ENCODE measurements at places on chromosomes 1 and 21.
A peak's percentile ranks its signal among the peaks of the same experiment; 100 is the strongest.

GRCh38 chr21:33844104-33844889 lies 71.3 kb downstream of the ATP5PO start:
- DNase-seq, result peak; percentile 27

GRCh38 chr1:206998816-206999215 lies 28.6 kb upstream of the FCAMR start:
- DNase-seq, result no peak

GRCh38 chr1:206513312-206514111 lies 6.2 kb downstream of the RASSF5 start:
- DNase-seq, result peak; percentile 88

DNA sequence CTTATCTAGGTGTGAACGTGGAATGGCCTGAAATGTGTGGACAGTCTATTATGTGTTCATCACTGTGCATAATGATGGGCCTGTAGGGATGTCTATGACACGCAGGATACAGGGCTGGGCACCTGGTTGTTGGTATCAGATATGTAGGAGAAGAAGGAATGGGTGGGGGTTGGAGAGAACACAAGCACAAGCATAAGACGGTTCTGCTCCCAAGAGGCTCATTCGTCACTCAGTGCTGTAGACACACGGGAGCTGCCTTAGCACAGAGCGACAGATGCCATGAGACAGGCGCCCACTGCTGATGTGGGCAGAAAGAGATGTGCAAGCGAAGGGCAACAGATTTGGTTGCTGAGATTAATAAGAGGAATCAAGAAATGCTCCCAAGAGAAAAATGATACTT lies 256.2 kb downstream of the DISC1 start:
- DNase-seq, result no peak

DNA sequence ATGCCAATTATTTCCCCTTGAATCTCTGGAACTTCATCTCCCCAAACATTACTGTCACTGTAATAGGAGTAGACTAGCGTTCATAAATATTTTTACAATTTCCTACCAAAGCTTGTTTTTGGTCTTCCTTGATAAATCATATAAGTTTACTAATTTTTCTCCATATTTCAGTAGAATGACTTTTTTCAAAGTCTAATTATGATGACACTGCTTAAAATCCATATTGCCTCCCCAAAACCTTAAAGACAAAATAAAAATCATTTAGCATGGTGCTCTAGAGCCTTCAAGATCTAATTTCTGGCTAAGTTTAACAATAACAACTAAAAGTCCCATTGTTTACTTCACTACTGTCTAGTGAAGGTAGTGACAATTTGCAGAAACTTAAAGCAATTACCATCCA lies 474.2 kb upstream of the CHRM3 start:
- no peak for DNase-seq

DNA sequence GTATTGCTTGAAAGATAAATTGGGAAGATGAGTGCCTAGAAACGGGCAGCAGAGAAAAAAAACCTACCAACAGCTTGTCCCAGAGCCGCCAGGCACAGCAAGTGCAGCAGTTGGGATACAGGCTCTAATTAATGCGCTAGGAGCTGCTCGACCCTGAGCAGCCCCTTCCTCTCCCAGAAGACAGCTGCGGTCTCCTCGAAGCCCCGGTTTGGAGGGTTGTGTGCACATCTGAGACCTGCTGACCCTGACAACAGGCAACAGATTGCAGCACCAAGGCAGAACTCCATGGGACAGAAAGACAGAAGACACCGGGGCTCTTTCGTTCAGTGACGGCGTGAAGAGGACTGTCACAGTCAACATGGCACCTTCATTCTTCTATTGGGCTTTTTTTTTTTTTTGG lies 101.4 kb downstream of the TSEN15 start:
- DNase-seq, result no peak

DNA sequence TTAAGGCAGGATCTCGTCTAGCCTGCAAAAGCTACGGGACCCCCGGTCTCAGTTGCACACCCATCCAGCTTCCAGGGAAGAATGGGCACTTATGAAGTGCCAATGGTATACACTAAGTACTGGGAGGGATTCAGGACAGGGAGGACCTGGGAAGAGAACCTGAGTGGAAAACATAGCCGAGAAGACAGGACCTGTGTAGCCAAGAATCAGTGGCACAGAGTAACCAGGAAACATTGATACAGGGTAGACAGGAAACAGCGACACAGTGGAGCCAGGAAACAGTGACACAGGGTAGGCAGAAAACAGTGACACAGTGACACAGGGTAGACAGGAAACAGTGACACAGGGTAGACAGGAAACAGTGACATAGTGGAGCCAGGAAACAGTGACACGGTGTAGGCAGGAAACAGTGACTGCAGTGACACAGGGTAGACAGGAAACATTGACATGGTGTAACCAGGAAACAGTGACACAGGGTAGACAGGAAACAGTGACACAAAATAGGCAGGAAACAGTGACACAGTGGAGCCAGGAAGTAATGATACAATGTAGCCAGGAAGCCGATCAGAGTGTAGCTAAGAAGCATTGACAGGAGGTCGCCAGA lies 138.0 kb upstream of the ARHGEF16 start:
- no peak for DNase-seq

DNA sequence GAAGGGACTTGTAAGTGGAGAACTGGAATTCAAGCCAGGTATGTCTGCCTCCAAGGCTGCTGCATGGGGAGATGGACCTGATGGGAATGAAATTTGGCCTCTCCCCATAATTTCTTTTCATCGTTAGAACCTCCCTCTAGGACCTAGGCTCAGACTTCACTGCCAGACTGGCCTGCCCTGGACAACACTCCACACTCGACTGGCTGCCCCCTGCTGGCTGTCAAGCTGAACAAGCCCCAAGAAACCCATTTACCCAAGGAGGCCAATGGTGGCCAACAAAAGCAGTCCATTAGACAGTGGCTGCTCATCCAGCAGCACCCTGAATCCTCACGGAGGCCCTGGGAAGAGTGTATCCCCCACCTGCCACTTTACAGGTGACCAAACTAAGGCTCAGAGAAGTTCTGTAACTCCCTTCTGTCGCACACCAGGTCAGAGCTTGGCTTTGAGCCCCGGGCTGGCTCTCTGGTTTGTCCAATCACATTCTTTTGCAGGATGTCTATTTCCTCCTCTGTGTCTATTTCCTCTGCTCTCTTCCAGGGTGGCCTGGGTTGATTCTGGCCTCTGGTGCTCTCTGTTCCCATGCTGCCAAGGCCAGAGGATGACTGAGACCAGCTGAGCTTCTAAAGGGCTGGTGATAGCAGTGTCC lies 3.8 kb downstream of the RNF186 start:
- peak; percentile 52 for DNase-seq

DNA sequence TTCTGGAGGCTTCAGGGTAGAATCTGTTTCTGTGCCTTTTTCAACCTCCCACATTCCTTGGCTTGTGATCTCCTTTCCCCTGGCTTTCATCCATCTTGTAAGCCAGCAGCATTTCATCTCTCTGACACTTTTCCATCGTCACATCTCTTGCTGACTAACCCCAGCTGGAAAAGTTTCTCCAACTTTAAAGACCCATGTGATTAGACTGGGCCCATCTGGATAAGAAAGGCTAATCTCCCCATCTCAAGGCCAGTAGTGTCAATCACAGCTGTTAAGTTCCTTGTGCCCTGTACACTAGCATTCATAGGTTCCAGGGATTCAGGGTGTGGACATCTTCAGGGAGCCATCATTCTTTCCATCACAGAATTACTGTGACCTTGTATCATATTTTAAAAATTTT lies 452.1 kb downstream of the TTLL7 start:
- DNase-seq, result peak; percentile 34
